ENCODE measurements at places on chromosomes 4 and X.

DNA sequence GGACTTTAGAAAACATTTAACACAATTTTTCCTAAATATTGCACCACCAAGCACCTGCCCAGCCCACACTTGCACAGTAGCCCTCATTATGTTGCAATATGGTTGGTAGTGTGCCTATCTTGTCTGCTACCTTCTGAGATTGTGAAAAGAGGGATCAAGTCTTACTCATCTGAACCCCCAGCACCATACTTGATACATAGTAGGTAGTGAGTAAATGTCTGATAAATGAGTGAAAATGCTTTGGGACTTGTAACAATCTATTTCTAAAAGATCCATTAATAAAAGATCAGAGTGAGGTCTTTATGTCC lies 118.4 kb upstream of the MED14 start:
- no peak for DNase-seq

GRCh38 chr4:71334465-71334882 lies 4.3 kb upstream of the SLC4A4 start:
- DNase-seq = no peak

- DNase-seq = no peak
Measured at GRCh38 chr4:43238585-43238984, 346.1 kb downstream of the GRXCR1 start.

DNA sequence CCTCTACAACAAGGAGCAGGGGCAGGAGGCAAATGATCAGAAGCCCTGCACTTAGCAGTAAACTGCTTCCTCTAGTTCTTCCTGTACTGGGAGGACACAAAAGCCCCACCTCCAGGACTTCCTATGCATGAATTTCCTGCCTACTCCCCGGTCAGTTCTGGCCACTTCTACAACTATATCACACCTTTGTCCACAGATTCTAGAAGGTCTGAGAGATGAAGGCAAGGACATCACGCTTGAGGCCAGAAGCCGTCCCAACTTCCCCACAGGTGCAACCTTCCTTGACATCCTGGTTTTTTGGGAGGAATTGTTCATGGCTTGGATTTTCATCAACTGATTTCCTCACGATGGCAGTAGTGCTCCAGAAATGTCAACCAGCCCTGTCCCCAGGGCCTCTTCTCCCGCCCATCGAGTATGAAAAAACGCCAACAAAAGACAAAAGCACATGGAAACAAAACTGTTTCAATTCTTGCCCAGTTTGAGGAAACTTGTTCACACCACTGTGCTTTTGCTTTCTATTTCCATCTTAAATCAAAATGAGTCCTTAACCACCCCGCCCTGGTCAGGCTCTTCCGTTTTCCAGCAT lies 206.5 kb upstream of the STK26 start:
- DNase-seq = no peak

- DNase-seq = no peak
Measured at GRCh38 chr4:76607266-76607799, 172.3 kb downstream of the SHROOM3 start.

DNA sequence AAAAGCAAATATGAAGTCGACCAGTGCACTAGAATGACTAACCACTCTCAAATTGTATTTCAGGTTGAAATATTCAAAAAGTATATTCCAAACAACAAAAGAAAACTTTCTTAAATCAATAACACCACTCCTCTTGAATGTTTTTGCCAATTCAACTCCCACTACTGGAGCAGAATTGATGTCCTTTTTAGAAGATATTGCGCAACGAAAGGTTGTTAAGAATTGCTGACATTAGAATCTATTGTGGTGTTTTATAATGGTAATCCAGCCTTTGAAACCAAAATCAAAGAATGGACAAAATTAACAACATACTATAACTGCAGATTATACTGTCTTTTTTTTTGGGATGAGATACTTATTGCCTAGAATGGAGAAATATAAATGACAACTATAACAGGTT lies 331.3 kb downstream of the GRXCR1 start:
- DNase-seq = no peak

DNA sequence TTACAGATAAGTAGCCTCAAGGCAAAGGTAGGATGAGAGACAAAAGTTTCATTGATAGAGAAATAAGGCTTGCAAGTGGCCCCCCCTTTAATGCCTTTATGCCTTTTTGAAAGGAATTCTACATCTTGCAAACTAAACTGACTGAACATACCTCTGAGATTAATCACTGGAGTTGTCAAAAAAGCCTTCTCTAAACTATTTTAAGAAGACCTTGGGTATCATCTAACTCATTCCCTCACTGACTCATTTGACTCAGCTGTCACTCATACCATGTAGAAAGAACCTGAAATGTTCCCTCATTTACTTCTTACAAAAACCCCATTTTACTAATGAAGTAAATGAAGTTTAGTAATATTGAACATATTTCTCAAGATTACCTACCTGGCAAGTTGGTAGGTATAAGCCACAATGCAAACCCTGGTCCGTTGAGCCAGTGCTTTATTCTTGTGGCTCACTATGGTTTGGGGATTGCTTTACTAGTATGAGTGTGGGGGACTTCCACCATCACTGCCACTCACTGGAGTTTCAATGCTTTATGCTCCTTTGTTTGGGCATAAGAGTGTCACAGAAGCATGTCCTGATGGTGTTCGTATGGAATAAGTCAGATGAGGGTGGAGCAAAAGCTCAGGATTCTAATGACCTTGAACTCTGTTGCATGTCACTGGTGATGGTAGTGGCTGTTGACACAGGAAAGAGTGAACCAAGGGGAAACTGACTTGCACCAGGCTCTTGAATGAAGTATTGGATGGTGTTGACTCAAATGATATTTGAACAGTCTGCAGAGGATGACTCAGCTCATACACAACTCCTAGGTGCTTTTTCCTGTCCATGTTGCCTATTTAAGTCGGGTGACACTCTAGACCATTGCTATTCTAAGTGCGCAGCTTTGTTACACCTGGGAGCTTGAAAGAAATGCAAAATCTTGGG lies 305.5 kb upstream of the EMCN start:
- no peak for DNase-seq

GRCh38 chr4:163484906-163485305 lies 9.6 kb upstream of the TMA16 start:
- peak; percentile 71 for DNase-seq

DNA sequence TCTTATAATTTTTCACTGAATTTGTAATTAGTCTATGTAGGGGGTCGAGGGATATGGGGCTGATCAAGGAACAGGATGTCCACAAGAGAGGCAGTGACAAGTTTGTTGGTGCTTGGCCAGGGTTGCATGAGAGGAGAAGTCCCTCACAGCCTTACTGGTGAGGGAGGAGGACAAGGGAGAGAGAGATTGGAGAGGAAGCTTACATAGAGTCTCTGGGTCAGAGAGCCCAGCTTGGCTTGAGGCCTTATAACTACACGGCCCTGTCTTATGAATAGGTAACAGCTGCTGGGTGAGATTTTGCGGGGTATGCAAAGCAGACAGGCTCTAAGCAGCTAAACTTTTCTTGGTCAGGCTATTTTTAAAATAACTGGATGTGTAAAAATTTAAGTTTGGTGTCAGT lies 37.9 kb upstream of the OTUD4 start:
- DNase-seq = no peak

GRCh38 chr4:174523025-174523693 lies 871 bp upstream of the HPGD start:
- peak; percentile 28 for DNase-seq

Data from mucosa of descending colon (tissue), 3 donors.